CD4-positive, alpha-beta T cell (primary cell): ENCODE measurements at places on chromosomes 2 and 18.

- no peak for DNase-seq
Measured at GRCh38 chr18:76474824-76475223, 20.2 kb downstream of the ZNF516 start.

GRCh38 chr18:25174324-25174723 lies 177.6 kb downstream of the ZNF521 start:
- no peak for DNase-seq

GRCh38 chr2:141440072-141440635 lies 690.7 kb downstream of the LRP1B start:
- DNase-seq, result no peak

DNA sequence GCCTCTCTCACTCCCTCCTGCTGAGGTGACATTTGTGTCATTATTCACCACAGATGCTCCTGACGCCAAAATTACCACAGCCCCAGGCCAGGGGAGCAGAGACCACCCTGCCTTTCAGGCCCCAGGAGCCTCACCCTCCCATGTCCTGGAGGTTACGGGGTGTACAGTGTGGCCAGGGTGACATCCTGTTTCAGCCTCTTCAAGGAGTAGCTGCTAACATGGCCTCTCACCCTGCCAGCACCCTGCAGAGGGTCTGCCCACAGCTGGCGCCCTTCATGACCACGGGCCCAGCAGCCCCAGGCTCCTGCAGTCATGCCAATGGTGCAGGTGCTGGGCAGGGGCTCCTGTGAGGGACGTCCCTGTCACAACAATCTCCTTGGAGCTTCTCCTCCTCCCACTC lies 92.6 kb downstream of the SMIM21 start:
- DNase-seq, result no peak

DNA sequence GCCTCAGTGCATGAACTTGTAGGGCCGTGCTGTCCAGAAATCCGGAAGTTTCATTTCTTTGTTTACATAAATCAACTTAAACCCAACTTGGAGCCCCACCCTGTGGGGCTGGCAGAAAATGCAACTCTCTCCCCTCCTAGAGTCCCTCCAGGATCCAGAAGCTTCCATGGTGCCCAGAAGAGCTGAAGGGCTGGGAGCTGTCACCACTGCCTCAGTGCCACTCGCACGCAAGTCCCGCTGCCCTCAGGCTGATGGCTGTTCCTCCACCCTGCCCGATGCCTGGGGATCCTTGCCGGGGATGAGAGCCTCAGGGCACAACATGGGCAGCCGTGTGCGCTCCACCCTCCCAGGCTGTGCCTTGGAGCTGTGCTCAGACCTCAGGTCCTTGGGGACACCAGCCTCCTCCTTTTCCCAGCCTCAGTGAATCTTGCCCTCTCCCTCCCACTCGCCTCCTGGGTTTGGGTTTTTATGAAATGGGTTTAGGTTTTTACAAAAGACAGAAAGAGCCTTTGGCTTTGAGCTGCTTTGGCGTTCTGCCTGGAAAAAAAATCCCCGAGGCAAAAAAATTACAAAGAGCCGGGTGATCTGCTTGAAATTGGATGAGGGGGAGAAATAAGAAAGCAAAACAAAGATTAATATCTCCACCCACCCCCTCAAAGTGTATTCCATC lies 155.2 kb downstream of the TWIST2 start:
- no peak for DNase-seq
